ENCODE measurements at places on chromosomes 16 and 17.

DNA sequence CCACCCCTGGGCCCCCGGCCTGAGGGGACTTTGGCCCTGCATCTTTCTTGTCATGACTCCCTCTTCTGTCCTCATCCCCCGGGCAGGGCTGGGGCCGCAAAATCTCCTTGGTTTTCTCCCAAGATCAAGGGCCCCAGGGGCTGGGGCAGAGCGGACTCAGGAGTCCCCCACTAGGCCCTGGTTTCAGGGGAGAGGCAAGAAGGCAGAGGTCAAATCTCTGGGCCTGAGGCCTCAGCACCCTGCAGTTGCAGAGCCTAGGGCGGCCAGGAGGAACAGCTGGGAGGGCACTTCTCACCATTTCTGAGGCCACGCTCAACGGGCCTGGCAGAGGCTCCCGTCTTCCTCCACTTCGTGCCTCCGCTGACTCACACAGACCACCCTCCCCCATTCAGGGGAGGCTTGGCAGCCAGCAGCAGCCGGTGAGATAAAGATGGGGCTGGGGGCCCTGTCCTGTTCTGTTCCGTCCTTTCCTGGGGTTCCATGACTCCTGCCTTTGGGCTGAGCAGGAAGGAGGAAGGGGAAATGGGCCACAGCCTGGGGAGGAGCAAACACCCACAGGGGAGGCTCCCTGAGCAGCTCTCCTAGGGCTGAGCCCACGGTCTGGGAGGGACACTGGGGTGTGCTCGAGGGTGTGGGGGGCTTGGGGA lies 12.4 kb downstream of the ZSCAN10 start:
- DNase-seq = no peak

DNA sequence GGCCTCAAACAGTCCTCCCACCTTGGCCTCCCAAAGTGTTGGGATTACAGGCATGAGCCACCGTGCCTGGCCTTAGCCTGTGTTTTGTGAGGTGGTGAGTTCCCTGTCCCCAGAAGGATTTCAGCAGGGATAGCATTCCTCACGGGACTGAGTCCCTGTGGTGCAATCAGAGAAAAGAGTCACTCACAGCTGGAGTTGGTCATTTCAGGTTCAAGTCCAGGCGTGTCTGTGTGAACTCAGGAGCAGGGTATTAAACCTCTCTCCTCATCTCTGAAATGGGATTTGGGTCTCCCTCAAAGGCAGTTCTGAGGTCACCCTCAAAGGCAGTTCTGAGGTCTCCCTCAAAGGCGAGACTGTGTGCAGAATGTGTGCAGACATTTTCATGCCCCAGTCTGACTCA lies 28.6 kb downstream of the NPTX1 start:
- no peak for DNase-seq

DNA sequence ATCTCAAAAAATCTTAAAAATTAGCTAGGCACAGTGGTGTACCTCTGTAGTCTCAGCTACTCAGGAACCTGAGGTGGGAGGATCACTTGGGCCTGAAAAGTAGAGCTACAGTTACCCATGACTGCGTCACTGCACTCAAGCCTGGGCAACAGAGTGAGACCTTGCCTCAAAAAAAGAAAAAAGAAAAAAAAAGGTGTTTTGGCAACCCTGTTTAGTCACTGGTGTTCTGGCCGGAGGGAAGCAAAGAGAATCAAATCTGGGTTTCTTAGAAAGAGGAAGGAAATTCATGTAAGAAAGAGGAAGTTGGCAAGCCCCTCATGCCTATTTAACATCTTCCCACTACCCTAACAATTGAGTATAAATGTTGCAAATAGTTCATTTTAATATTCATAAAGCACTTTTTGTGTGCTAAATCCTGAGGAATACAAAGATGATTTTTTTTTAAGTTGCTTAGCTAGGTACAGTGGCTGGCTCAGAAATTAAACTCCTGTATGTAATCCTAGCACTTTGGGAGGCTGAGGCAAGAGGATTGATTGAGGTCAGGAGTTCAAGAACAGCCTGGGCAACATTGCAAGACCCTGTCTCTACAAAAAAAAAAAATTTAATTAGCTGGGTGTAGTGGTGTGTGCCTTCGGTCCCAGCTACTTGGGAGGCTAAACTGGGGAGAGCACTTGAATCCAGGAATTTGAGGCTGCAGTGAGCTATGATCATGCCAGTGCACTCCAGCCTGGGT lies 6.5 kb upstream of the USP32 start:
- DNase-seq = no peak

DNA sequence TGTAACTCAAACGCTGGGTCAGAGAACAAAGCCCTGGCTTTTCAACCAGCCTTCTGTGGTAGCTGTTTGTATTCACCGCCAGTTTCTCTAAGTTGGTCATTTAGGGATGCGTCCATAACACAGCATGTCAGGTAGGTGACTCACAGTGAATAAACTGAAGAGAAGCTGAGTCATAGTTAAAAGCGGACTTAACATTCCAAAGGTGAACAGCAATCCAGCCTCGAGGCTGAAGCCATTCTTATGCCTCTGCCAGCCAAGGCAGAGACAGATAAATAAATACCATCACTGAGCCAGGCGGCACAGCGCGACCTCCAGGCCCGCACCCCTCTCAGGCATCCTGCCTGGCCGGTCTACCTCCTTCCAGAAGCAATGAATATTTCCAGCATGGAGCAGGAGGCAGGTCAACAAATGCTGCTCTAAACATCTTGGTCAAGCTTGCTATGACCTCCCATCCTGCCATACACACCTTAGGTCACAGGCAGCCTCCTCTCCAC lies 12.4 kb upstream of the CACNG4 start:
- DNase-seq = peak; percentile 18

DNA sequence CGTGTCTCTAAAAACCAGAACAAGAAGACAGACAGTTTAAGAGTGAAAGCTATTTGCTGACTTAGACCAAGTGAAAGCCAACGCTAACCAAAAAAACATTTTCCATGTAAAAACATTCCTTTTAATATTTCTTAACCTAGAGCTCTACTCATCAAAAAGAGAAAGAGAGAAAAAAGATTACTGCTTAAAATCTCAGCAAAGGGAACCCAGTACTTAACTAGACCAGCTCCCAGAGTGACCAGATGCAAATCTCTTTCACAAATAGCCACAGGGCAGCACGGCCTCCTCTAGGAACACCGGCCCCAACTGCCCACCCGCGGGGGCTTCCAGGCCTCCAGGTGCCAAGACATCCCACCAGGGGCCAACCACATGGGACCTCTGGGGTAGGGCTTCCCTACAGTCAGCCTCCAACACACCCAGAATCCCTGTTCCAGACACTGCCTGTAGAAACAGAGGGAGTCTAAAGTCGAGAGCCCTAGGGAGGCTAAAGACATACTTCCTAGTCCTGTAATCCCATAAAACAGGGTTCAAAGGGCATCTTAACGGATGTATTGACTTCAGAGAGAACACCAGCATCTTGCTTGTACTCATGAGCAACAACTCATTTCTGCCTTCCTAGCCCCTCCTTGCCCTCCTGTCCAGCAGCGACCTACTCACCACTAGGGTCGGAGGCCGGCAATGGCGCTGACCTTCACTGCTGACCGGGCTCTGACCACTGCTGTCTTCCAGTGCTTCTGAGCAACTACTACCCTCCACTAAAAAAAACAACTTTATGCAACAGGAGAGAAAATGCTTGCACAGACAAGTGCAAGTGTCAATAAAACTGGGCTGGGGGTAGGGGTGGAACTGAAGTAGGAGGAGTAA lies 21.3 kb downstream of the ZCCHC14 start:
- DNase-seq = peak; percentile 3

- DNase-seq = no peak
Measured at GRCh38 chr16:59593194-59593661, 859.1 kb upstream of the GOT2 start.

DNA sequence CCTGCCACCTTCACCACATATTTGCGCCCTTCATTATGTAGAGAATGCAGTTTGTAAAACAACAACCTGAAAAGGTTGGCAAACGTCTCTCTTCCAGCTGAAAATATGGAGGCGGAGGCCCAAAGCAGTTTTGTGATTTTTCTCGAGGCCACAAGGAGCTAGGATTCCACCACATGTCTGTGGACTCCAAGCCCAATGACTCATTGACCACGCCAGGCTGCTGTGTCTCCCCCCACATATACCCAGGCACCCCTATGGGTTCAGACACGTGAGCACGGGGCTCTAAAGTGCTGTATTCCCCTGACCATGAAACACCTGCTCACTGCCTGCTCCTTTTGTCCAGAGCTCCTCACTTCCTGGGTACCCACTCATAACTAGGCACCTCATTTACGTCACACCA lies 121.4 kb upstream of the CDH5 start:
- DNase-seq = no peak

DNA sequence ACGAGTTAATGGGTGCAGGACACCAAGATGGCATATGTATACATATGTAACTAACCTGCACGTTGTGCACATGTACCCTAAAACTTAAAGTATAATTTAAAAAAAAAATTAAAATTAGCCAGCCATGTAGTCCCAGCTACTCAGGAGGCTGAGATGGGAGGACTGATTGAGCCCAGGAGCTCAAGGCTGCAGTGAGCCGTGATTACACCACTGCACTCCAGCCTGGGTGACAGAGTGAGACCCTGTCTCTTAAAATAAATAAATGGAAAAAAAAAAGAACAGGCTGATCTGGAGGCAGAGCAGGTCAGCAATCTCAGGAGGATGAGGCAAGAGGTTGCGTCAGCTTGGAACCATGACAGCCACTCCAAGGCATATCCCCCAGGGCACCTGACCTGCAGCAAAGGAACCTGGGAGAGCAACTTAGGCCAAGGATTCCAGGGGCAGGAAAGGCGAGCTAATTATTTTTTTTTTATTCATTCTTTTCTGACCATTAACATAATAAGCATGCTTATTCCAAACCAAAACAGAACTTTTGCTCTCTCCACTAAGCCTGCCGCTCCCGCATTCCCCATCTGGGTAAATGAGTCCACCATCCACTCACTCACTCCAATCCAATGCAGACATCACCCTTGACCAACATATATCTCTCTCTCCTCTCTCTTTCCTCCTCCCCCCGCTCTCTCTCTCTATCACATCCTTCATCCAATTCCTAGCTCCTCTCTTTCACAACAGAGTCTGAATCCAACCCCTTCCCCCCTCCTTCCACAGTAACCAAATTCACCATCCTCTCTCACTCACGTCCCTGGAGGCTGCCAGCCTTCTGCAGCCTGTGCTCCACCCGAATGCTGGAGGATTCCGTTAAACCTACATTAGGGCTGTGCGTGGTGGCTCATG lies 47.7 kb downstream of the TK2 start:
- DNase-seq = no peak
